ENCODE measurements at places on chromosomes 3 and 15. TPM values are rescaled to one million over a fixed set of nuclear protein-coding genes. Genes with fewer than 3 reads are reported as not detected.

- no peak for DNase-seq
Observed at GRCh38 chr3:77421916-77422315, 382.0 kb downstream of the ROBO2 start.

DNA sequence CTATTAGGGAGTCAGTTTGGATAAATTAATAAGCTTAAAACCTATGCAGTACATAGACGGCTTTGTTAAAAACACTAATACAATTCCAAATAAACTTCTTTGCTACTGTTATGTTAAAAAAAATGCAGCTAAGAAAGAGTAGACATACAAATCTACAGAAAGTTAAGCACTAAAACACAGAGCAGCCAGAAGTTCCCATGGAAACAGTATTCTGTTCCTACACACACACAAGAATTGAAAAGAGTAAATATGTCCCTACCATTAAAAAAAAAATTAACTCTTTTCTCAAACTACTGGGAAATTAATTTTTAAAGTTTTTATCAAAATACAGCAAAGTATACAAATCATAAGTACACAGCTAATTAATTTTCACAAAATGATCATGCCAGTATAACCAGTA is 71.6 kb downstream of the CLASP2 start:
- DNase-seq = no peak

GRCh38 chr3:107619549-107619948 is 96.8 kb downstream of the BBX start:
- DNase-seq = no peak

GRCh38 chr15:57916695-57917094 is 148.8 kb downstream of the ALDH1A2 start:
- DNase-seq = no peak

DNA sequence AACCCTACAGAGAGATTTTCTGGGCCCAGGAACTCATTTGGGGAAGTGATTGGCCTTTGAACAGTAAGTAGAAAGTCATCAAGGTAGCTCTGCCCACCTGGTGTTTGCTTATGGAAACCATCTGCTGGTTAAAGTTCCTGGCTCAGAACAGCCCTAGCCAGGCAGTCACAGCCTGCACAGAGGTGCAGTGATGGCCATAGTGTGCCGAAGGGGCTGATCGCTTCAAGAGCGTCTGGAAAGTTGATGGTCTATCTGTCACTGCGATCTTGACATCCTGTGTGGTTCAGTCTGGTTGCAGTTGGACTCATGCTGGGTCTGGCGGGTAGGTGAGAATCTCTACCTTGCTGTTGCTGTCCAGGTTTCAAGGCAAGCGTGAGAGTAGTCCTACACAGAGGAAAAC is 151.6 kb downstream of the SLCO3A1 start:
- no peak for DNase-seq

GRCh38 chr3:104982130-104982529 is 384.6 kb upstream of the ALCAM start:
- DNase-seq = no peak

DNA sequence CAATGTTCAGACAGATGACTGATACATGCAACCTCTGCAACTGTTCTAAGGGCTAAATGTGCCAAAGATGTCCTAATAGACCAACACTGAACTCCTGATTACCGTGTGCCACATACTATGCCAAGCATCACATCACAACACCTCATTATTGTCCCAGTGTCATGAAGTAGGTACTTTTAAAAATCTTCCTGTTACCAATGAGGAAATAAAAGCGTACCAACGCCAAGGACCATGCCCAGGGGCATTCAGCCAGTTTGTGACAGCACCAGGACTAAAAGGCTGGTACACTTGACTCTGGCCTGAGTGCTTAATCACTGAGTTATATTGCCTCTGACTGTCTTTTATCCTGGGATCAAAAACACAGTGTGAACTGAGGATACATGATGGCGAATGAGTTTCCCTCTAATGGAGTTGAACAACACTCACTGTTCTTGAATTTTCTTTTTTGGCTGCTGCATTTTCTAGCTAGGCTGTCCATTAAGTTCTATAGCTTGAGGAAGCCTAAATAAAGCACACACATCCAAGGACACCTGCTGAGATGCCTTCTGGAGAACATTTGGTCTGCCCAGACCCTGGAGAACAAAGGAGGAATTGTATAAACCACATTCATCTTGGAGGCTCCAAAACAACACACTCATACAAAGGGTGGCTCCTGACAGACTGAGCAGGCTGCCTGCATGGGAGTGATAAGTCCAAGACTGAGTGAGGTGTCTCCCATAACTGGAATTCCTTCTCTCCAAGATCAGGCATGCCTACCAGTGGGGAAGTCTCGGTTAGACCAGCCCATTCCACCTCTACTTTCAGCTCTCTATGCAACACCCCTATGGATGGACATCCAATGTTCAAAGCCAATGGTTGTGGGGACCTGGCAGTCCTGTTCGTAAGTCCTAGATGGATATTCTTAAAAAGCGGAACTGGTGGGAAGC is 126.7 kb upstream of the PRICKLE2 start:
- DNase-seq = no peak

DNA sequence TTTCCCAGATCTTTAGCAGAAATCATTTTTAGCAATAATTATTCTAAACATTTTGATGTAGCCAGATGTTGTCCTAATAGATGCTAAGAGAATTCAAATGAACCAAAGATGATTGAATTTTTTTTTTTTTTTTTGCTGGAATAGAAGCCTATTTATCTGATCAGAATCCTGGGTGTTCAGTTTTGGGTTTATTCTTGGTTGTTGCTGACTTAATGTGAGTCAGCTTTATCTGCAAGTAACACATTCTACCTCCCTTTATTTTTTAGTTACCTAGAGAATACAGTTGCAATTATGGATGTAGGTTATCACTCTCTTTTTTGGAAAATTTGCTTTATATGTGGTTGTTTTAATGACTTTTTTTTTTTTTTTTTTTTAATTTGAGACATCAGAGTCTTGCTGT is 6.4 kb downstream of the CEP97 start:
- DNase-seq = no peak

- DNase-seq = no peak
Observed at GRCh38 chr3:46477145-46477544, 12.4 kb upstream of the LTF start.

DNA sequence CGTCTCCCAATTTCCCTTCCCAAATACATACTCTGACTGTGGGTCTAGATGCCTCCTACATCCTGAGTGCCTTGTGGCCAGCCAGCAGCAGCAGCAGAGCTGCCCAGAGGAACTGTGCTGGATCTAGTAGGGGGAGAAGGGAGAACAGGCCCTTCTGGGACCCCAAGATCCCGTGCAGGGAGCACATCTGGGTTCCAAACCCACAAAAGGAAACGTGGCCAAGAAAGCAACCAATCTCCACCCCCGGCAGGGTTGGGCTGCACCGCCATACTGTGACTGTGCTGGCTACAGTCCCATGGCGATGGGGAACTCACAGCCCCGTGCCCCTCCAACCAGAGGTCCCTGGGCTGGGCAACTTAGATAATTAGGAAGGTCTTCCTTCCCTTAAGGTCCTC is 86.3 kb downstream of the PPCDC start:
- DNase-seq = no peak

GRCh38 chr3:11138371-11138770 is 15.9 kb upstream of the HRH1 start:
- DNase-seq = no peak

DNA sequence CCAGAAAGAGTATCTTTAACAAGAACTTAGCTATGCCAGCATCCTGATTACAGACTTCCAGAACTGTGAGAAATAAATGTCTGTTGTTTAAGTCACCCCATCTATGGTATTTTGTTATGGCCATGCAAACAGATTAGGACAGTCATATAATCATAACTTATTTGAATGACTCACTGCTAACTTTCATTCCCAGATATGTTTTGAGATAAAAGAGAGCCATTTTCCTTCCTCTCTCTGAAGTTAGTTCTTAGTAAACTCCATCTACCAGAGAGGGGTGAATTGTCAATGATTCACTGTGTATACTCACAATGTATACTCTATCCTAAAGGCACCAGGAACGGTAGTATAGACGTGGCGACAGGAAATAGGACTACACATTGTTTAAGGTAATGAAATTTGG is 179.4 kb upstream of the DPH6 start:
- no peak for DNase-seq

DNA sequence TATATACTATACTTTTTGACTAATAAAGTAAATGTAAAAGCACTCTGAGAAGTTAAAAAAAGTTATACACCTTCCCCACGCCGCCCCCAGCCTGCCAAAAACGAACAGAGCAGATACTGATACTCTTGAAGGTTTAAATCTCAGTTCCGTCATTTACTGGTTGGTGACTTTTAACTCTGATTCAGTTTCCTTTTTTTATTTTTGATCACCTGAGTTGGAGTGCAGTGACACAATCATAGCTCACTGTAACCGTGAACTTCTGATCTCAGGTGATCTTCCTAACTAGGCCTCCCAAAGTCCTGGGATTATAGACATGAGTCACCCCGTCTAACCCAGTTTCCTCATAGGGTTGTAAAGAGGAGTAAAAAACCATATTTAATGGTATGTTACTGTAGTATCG is 3.3 kb upstream of the TIPIN start:
- DNase-seq = no peak

- no peak for DNase-seq
Observed at GRCh38 chr15:90598679-90599078, 69.0 kb downstream of the CRTC3 start.

DNA sequence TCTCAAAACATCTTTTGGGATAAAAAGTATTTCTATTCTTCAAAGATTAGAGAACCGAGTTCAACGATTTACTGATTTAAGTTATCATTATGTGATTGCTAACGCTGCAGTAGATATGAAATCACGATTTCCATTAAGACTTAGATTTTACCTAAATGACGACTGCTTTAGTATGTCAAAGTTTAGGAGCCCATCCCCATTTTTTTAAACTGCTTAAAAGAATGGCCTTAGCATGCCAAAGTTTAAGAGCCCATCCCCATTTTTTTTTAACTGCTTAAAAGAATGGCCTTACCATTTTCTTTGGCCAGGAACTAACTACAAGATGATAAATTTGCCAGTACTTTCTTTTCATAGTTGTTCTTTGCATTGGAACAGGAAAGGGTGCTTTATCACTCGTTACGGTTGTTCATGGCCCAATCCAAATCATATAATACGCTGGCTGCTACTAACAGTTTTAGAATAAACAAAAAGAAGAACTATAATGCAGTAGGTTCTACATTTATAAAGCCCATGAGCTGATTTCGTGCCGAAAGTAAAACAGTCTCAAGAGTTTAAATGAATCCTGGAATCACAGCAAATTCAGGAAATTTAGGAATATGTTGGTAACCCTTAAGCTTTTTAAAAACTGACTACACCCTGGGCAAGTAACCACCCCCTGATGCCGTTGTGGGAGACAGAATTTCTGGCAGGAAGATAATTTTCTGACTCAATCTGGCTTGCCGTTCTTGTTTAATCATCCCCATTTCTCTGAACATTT is 869 bp upstream of the TSC22D2 start:
- DNase-seq = no peak

GRCh38 chr15:48565560-48566482 is 79.7 kb downstream of the FBN1 start:
- no peak for DNase-seq

PCNP gene
- total RNA-seq = 178 TPM

BOC gene
- total RNA-seq = 122 TPM

PARP15 gene
- total RNA-seq = 3.9 TPM

GLT8D1 gene
- total RNA-seq = 34.6 TPM

LMLN gene
- 3.3 TPM for total RNA-seq
